Activated CD8-positive, alpha-beta memory T cell treated with anti-CD3 and anti-CD28 coated beads for 1 hour (primary cell): ENCODE measurements at places on chromosomes 16 and 17.

DNA sequence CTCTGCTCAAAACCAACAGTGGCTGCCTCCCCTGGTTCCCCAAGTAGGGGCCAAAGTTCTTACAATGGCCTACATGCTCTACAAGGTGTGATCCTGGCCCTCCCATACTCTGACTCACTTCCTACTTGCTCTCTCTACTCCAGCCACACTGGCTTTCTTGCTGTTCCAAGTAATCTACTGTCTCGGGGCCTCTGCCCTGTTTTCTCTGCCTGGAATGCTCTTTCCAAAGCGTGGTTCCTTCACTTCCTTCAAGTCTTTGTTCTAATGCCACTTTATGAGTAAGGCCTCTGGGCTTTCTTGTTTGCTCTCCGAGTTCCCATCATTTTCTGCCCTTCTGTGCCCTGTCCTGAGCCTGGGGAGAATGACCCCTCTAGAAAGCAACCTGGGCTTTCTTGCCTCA lies 4.1 kb upstream of the CDH3 start:
- no peak for DNase-seq

GRCh38 chr16:65510850-65511249 lies 389.0 kb upstream of the CDH11 start:
- no peak for DNase-seq

- DNase-seq = no peak
Observed at GRCh38 chr16:4674926-4675530, 18.3 kb upstream of the NUDT16L1 start.

DNA sequence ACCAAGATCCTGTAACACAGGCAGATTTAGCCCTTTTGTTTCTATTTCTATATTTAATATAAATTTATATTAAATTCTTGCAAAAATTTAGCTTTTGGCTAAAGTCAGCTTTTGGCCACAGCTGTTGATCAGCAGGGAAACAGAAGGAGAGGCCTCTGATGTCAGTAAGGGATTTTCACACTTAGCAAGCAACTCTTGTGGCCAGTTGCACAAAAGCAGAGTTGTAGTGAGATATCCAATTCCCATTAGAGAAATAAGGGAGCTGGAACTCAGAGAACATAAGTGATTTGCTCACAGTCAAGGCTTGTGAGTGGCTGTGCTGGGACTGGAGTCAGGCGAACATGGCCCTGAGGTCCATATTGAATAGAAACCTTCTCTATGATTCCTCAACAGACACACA lies 16.7 kb upstream of the HEATR6 start:
- DNase-seq = no peak

DNA sequence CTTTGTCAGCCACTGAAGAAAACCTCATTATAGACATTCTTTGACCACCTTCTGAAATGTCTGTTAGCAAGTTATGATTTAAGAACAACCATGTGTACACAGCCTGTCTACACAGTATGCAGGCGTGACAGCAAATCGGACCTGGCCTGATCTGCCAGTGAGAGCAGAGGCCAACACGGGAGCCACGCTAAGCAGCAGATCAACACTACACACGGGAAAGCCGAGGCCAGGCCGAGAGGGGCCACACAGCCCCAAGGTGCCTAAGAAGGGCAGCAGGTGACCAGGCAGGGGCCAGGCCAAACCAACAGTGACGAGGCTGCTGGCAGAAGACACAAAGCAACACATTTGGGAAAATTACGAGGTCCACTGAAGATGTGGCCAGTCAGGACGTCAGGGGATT lies 16.3 kb upstream of the FAAP100 start:
- DNase-seq = no peak

GRCh38 chr16:62205459-62205858 lies 169.2 kb upstream of the CDH8 start:
- no peak for DNase-seq

DNA sequence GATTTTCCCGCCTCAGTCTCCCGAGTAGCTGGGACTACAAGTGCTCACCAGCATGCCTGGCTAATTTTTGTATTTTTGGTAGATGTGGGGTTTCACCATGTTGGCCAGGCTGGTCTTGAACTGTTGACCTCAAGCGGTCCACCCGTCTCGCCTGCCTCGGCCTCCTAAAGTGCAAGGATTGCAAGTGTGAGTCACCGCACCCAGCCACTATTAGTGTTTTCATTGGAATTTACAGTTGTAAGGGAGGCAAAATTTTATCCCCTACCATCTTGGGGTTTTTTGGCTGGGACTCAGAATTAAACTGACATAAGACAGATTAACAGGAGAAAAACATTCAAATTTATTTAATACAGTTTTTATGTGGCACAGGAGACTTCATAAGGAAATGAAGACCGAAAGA lies 12.3 kb upstream of the MYCBPAP start:
- DNase-seq = no peak

DNA sequence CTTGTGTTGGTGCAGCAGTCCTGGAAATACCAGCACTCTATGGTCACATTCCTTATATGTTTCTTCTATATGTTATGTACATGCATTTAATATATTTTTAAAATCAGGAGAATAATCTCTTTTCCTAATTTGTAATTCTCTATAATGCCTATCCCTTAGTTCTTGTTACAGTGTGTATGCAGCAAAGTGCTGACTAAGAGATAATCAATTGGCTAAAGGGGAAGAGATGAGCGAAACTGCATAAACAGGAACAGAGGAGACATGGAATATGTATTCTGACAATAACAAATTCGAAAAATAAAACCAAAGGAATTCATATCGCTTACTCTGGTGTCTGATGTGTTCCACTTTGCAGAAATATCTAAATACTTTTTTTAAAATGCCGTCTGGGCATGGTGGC lies 41.7 kb downstream of the SYNRG start:
- no peak for DNase-seq

- DNase-seq = no peak
Observed at GRCh38 chr16:86220561-86220960, 289.8 kb upstream of the FOXF1 start.

DNA sequence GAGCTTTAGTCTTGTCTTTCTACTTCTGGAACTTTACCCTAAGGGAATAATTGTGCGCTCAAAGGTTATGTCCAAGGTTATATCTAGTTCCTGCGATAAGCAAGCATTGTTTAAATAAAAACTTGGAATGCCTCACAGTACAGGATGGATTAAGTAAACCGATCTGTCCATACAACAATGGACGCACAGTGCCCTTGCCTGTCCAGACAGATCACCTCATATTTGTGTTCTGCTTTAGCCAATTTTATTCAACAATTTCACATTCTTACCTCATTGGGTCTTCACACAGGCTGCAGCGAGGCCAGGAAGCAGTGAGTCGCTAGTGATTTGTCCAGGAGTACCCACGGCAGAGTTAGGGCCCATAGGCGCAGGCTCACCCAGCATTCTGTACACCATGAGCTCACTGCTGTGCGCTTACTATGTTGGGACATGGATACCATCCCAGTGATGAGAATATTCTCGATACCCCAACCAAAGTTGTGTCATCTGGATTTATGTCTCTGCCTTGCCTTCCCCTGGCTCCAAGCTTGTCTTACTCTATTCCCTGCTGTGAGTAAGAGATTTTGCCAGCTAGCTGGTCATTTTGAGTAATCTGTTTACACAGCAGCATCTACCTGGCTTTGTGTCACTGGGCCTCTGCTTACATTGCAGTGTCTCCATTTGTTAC lies 39.8 kb downstream of the USP43 start:
- DNase-seq = no peak

GRCh38 chr17:50151937-50152547 lies 1.6 kb upstream of the PPP1R9B start:
- DNase-seq = no peak

GRCh38 chr16:85304337-85304736 lies 192.1 kb upstream of the CIBAR2 start:
- DNase-seq = no peak

DNA sequence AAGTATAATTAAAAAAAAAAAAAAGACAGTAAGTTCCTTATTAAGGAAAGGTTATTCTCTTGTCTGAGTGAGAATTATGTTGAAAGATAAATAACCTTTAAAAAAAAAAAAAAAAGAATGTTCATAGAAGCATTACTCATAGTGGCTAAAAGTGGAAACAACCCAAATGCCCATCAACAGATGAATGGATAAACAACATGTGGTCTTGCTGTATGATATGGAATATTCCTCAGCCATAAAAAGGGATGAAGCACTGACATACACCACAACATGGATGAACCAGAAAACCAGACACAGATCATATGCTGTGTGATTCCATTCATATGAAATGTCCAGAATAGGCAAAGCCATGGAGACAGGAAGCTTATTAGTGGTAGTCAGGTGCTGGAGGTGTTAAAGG lies 9.2 kb upstream of the CCNF start:
- DNase-seq = no peak

- no peak for DNase-seq
Observed at GRCh38 chr17:83008186-83008510, 71.3 kb upstream of the METRNL start.

- no peak for DNase-seq
Observed at GRCh38 chr16:54237-54581, 581 bp downstream of the SNRNP25 start.

DNA sequence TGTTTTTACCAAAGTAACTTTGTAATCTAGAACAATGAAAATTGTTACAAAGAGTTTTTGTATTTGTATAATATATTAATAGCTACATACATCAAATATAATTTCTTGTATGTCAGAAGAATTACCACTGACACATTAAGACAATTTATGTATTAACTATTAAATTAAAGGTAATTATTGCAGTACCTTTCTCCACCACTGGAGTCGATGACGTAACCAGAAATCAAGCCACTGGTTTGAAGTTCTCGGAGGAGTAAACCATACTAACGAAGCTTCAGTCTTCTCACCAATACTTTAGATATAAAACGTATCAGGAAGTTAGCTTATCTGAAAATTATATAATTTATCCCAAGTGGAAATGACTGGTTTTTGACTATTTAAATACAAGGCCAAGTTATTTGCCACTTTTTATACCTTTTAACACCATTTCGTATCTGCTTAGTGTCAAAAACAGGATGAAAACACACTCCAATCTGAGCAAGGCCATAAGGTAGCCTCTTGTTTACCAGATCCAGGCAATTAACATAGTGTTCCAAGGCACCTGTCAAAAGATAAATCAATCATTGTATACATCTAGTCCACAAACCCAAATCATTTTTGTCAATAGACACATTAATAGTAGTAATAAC lies 4.3 kb downstream of the POLG2 start:
- DNase-seq = no peak

- DNase-seq = no peak
Observed at GRCh38 chr17:62920300-62920699, 45.7 kb upstream of the TANC2 start.

DNA sequence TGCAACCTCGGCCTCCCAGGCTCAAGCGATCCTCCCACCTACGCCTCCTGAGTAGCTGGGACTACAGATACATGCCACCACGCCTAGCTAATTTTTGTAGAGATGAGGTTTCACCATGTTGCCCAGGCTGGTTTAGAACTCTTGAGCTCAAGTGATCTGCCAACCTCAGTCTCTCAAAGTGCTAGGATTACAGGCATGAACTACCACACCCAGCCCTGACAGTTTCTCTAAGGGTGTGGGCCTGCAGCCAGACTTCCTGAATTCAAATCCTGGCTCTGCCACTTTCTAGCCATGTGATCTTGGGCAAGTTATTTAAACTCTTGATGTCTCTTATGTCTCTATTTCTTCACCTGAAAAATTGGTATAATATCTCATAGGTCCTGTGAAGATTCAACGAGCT lies 5.6 kb downstream of the CUEDC1 start:
- no peak for DNase-seq

DNA sequence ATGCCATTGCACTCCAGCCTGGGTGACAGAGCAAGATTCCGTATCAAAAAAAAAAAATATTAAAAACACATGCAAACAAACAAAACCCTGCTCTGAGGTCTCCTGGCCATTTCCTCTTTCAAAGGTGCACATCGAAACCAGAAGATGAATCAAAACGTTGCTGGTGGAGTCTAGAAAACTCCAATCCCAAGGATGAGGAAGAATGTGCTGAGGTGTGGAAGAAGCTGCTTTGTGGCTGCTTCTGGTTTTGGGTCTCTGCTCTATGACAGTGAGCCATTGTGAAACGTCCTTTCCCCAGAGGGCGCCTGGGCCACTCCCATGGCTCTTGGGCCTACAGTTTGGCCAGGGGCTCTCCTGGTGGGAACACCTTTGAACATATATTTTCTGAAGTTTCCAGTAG lies 112.6 kb downstream of the IRF8 start:
- DNase-seq = no peak

DNA sequence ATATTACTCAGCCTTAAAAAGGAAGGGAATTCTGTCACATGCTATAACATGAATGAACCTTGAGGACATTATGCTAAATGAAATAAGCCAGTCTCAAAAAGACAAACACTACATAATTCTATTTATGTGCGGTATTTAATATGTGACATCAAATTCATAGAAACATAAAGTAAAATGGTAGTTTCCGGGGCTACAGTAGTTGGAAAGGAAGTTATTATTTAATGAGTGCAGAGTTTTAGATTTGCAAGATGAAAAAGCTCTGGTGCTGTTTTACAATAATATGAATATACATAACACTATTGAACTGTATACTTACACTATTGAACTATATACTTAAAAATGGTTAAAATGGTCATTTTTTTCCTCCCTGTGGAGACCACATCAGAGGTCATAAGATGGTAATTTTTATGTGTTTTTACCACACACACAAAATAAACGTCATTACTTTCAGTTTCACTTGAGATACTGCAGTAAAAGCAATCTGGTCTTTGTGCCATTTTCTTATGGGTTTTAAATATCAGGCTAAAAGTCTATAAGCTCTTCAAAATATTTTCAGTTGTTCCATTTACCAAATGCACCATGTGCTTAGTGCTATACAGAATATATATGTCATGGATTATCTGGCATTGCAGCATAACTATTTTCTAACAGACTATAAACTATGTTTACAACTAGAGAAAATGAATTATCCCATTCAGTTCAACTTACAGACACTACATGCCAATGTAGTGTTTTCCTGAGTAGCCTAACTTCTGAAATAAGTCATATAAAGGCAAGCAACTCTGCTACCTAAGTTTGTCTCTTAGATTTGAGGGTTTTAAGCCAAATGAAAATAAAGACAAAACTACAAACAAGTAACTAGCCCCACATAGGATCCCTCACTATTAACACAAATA lies 90.9 kb downstream of the SPAG9 start:
- no peak for DNase-seq

DNA sequence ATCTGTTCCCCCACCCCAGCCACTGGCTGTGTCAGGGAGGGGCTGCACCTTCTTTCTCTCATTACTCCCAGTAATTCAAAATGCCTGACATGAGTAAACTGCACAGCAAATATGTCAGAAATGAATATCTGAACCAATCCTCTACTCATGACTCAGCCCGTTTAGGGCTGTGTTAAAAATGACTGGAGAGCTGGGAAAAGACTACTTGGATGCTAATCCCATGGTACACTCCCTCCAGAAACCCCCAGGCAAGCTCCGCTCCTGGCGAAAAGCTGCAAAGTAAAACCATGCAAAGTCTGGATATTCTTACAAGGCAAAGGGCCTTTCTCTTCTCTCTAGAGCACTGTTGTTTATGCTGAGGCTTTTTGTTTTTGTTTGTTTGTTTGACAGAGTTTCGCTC lies 448.1 kb upstream of the DYNLRB2 start:
- DNase-seq = no peak

DNA sequence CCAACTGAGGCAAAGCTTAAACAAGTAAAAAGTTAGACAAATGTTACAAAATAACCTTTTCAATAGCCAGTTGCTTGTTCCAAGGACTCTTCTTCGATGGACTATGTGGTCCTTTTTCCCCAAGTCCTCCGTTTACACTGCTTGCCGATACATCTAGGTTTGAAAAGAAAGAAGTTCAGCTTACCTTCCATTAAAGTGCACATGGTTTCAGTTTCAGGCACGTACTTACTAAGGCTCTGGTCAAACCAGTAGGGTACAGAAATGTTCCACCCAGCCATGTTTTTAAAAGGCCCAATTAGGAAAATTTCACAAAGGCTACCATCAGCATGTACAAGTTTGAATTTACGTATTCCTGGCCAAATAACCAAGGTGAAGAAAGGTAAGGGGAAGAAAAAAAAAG lies 2.1 kb downstream of the SRSF2 start:
- no peak for DNase-seq
